A375 (cell line): ENCODE measurements at places on chromosomes 3 and 15. TPM values are rescaled to one million over a fixed set of nuclear protein-coding genes. Genes with fewer than 3 reads are reported as not detected.

Gene IQSEC1
- total RNA-seq: 15.7 and 17.1 TPM in 2 replicates

Gene MOBP
- total RNA-seq: not detected in 2 replicates

Gene GCSAM
- total RNA-seq: not detected in 2 replicates

Gene ZNF80
- not detected in 2 replicates for total RNA-seq

Gene PCLAF
- total RNA-seq: 56.8 and 59.8 TPM in 2 replicates

Gene EPHB3
- 5.0 and 6.7 TPM in 2 replicates for total RNA-seq

Gene ABCF3
- 25.7 and 26.3 TPM in 2 replicates for total RNA-seq

Gene HTD2
- 2.8 and 3.3 TPM in 2 replicates for total RNA-seq

Gene ALPK3
- total RNA-seq: 0.23 and 0.42 TPM in 2 replicates

Gene DNAJA4
- not detected in 2 replicates for total RNA-seq

Gene ALS2CL
- total RNA-seq: 5.1 and 8.0 TPM in 2 replicates

Gene SPATA12
- total RNA-seq: 0.29 TPM in 1 of 2 replicates, not detected in the other

Gene ZNF620
- 1.2 and 1.8 TPM in 2 replicates for total RNA-seq

Gene GLCE
- total RNA-seq: 14.6 and 17.2 TPM in 2 replicates

Gene CCR4
- not detected in 2 replicates for total RNA-seq

Gene GP5
- not detected in 2 replicates for total RNA-seq

Gene HYAL2
- 40.3 and 41.5 TPM in 2 replicates for total RNA-seq

Gene DISP2
- 0.15 and 1.0 TPM in 2 replicates for total RNA-seq

Gene IGSF11
- total RNA-seq: 0.11 and 0.29 TPM in 2 replicates

Gene ANKRD63
- total RNA-seq: 0.34 and 0.37 TPM in 2 replicates

Gene ST3GAL6
- total RNA-seq: 3.0 and 4.4 TPM in 2 replicates

Gene CYP19A1
- total RNA-seq: not detected in 2 replicates

Gene GOLGA8Q
- not detected in 2 replicates for total RNA-seq

Gene GALK2
- total RNA-seq: 50.1 and 52.8 TPM in 2 replicates

Gene TRH
- not detected in 2 replicates for total RNA-seq

Gene GHSR
- not detected in 2 replicates for total RNA-seq

Gene MED12L
- total RNA-seq: 0.64 and 1.5 TPM in 2 replicates

Gene REC114
- total RNA-seq: not detected in 2 replicates

Gene TIMP4
- not detected in 2 replicates for total RNA-seq

Gene CYFIP1
- total RNA-seq: 85.1 and 92.1 TPM in 2 replicates

Gene MAGEL2
- total RNA-seq: 0.08 and 0.15 TPM in 2 replicates

Gene CNTN6
- 0.11 and 0.40 TPM in 2 replicates for total RNA-seq

Gene GOLGA8J
- total RNA-seq: 0.08 TPM in 1 of 2 replicates, not detected in the other

Gene SLC51A
- not detected in 2 replicates for total RNA-seq

Gene OR5H2
- not detected in 2 replicates for total RNA-seq

Gene PIK3CB
- total RNA-seq: 10.0 and 10.8 TPM in 2 replicates

Gene KNG1
- total RNA-seq: not detected in 2 replicates

Gene IFRD2
- 133 and 170 TPM in 2 replicates for total RNA-seq

Gene SLC22A13
- 0.26 and 0.29 TPM in 2 replicates for total RNA-seq

Gene EFCAB12
- total RNA-seq: 0.08 and 0.16 TPM in 2 replicates

Gene KLHL6
- total RNA-seq: not detected in 2 replicates

Gene RETNLB
- total RNA-seq: not detected in 2 replicates

Gene CHRFAM7A
- 2.3 and 6.8 TPM in 2 replicates for total RNA-seq

Gene LRRIQ4
- not detected in 2 replicates for total RNA-seq

Gene GAP43
- 0.68 and 1.9 TPM in 2 replicates for total RNA-seq

Gene NBEAL2
- 16.4 and 16.6 TPM in 2 replicates for total RNA-seq

Gene MYO9A
- total RNA-seq: 12.0 and 13.7 TPM in 2 replicates

Gene TMEM212
- 0.13 TPM in 1 of 2 replicates, not detected in the other for total RNA-seq

Gene CLK3
- total RNA-seq: 52.9 and 65.9 TPM in 2 replicates

Gene SEMA4B
- 11.5 and 23.6 TPM in 2 replicates for total RNA-seq
